ENCODE measurements at places on chromosomes 2 and 18.

GRCh38 chr2:86357392-86357963, 20.1 kb upstream of the REEP1 start:
- no peak for DNase-seq

GRCh38 chr2:19898592-19899329, 3.0 kb downstream of the TTC32 start:
- no peak for DNase-seq

DNA sequence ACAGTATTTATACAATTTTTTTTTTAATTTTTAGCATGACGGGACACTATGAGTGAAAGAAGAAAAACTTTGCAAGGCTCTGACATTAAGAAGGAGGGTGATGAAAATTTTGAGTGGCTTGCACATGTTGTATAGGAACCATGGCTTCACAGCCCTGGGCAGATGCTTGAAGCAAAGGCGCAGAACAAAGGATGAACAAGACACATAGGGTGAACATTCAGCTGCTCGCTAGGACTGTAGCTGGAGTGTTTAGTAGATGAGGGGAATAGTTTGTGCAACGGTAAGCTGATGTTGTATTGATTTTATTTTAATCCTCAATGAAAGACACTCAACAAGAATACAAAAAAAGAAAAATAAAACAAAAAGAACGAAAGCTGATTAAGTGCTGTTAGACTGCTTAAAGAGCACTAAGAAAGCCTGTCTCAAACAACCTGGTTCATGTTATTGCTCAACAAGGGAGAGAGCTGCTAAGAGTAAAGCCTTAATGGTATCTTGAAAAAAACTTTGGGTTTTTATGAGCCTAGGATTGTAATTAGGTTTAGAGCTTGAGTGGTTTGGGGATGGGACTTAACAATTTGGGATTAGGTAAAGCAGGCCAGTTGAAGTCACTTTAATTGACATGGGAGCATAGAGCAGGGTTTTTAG, 41.2 kb upstream of the GCFC2 start:
- DNase-seq: no peak

- DNase-seq: no peak
Measured at GRCh38 chr2:8636721-8637636, 44.9 kb upstream of the ID2 start.

DNA sequence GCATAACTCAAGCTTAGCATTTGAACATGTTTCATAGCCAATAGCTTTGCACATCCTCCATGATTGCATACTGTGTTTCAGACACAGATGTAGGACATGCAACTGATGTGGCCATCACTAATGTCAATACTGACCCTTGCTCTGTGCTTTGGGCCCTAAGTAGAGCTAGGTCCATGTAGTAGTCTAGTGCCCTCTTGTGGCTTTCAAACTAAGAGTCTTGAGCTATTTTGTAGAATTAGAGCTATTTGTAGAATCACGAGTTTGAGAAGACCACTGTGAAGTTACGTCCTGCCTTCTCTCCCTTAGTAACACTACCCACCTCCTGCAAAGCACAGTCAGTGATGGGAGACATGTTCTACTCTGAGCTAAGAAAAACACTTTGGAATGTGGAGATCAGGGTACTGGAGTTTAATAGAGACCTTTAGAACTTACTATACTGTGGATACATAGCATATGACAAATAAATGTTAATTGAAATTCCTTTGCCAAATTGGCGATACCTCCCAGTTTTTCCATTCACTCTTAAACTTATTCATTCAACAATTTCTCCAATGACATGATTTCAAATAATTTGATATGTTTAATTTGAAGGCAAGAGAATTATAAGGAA, 306.5 kb upstream of the TNP1 start:
- no peak for DNase-seq

DNA sequence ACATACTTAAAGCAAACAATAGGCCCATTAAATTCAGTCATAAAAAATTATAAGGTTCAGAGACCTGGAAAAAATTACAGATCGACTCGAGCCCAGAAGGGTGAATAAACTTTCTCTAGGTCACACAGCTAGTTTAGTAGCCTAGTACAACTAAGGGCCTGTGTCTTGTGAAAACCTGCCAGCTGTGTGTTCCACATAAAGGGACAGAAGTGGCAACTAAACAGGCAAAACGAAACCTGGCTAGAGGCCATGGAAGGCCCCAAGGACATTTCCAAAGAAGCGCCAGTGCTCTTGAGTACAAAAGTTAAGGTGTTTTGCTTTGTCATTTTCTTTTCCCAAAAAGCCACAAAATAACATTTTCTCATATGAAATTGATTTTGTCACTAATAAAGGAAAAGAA, 164.9 kb downstream of the L3MBTL4 start:
- DNase-seq: no peak

DNA sequence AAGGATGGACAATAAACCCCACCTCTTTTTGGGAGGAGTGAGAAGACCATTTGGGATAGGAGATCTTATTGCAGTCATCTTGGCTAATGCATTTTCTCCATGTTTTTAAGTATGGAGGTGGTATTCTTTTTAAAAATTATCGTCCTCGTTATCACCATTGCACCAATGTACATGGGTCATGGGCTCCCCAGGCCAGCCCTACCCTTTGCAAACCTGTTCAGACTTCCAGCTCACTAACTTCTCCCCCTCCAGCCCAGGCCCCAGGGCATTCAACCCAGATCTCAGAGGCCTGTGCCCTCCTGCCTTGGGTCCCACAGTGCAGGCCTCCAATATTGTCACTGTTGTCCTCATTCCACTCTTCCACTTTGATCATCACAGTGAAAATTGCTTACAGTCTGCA, 68.4 kb downstream of the BCL2L11 start:
- no peak for DNase-seq

Data from activated CD4-positive, alpha-beta T cell treated with anti-CD3 and anti-CD28 coated beads, Interleukin-2, amount 50 U/mL, for 16 hours (primary cell).